Osteoblast (primary cell): ENCODE measurements at places on chromosomes 1 and 21. TPM values are rescaled to one million over a fixed set of nuclear protein-coding genes. Genes with fewer than 3 reads are reported as not detected.

DNA sequence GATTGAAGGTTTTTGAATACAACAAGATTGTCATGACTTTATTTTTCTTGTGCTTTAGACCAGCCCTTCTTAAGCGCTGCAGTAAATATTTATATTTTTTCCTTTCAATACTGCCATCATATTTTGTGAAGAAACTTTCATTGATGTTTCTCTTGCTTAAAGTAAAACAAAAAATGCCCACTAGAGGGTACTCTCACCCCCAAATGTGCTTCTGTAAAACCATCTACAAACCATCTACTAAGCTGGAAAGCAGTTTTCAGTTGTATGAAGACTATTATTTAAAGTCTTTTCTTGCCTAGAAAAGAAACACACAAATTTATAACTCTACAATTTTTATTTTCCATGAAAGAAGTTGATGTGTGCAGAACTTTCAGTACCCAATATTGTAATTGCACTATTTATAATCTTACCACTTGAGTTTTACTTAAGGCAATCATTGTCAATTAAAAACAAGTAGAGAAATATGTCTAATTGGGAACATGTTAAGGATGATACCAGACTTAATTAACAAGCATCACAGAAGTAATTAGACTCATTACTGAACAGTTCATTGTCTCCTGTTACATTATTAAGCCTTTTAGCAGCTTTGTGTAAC, 10.7 kb downstream of the LEPR start:
- DNase-seq: peak; percentile 31

DNA sequence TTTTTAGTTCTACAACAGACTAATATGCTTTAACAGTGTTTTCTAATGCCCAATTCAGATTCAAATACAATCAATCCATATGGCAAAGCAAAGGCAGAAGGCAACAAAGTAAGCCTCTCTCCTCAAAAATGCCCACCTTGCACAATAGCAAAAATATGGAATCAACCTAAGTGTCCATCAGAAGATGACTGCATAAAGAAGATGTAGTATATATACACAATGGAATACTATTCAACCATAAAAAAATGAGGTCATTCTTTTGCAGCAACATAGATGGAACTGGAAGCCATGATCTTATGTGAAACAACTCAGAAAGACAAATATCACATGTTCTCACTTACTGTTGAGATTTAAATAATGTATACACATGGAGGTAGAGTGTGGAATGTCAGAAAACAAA, 80.7 kb downstream of the EIF4G3 start:
- no peak for DNase-seq

GRCh38 chr21:46052703-46053651, 44.9 kb upstream of the COL6A2 start:
- DNase-seq: peak; percentile 83

SLC16A4 gene
- total RNA-seq: 76.0 and 90.2 TPM in 2 replicates

PADI1 gene
- under 0.01 TPM in 2 replicates for total RNA-seq
